ENCODE measurements at places on chromosomes 13 and 19.

DNA sequence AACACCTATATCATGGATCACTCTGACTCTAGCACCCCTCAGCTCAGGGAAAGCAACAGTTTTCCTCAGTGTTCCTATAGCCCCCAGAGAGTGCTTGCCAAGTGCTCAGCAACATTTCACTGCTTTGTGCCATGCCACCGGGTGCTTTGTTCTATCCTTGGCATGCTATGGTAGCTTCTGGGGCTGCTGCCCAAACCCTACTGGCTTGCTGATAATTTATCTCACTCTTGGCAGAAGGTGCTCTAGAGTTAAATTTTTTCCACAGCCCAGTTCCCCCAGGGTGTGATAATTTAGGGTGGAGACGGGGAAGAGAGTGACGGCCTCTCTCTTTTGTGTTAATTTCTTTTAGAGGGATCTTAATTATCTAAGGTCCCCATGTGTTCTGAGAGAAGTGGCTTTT is 12.6 kb upstream of the CSNK1A1L start:
- DNase-seq: no peak

- no peak for DNase-seq
Observed at GRCh38 chr19:35132254-35132653, 2.6 kb downstream of the LGI4 start.

GRCh38 chr13:112756967-112757758 is 67.3 kb downstream of the ATP11A start:
- DNase-seq: no peak

- no peak for DNase-seq
Observed at GRCh38 chr13:105737688-105738087, 797.8 kb downstream of the EFNB2 start.

DNA sequence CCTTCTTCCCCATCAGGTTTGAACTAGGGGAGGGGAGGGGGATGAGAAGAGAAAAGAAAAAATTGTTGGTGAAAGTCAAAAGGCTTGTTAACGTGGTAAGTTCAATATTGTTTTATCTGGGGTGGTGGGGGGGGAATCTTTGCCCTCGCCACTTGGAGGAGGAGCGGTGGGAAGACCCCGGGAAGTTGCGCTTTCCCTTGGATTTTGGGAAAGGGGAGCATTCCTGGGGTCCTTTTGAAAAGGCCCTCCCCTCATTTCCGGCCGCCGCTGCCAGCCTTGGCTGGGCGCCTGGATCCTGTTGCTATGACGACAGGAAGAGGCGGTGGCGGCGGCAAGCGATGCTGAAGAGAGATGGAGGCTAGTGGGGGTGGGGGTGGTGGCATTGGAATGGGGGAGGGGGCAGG is 4.6 kb upstream of the CACNG8 start:
- no peak for DNase-seq

DNA sequence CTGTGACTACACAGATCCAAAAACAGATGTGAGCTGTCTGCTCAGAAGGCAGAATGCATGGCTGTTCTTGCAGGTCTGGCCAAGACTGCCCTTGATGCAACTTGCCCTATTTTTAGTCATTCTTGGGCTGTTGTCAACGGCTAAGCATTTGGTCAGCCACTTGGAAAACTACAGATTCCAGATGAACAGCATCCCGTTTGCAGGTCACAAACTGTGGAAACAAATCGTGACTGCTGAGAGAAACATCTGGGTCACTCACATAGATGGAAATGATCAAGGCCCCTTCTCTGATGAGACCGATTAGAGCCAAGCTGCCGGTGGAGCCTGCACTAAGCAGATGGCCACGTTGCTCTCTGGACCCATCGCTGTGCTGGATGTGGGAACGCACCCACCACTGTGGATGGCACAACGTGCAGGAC is 15.4 kb upstream of the METTL21C start:
- DNase-seq: no peak

All from NCI-H1694 (cell line).